HT-29 (cell line): ENCODE measurements at places on chromosomes 7 and 10. TPM values are rescaled to one million over a fixed set of nuclear protein-coding genes. Genes with fewer than 3 reads are reported as not detected.

MEOX2 gene
- total RNA-seq: not detected in 2 replicates

CPA1 gene
- total RNA-seq: not detected in 2 replicates

- peak; percentile 74 for DNase-seq
Observed at GRCh38 chr7:112452102-112452888, 2.0 kb downstream of the IFRD1 start.

DNA sequence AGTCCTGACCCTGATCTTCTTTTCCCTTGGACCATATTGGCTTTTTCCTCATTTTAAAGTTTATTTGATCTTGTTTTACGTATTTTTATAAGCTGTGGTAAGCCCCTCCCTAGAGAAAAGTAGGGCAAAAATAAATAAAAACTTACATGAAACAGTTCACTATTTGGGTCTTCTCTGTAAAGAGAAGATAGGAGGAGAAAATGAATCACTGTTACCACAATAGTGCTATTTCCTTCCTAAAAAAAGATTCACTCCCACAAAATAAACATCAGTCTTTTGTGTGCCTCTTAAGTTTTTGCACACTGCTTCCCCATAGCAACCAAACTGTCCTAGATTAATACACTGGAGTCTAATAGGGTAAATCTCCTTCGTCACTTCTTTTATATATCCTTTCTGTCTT, 1.4 kb upstream of the SVIL start:
- peak; percentile 19 for DNase-seq
